ENCODE measurements at places on chromosomes 6 and 20.

DNA sequence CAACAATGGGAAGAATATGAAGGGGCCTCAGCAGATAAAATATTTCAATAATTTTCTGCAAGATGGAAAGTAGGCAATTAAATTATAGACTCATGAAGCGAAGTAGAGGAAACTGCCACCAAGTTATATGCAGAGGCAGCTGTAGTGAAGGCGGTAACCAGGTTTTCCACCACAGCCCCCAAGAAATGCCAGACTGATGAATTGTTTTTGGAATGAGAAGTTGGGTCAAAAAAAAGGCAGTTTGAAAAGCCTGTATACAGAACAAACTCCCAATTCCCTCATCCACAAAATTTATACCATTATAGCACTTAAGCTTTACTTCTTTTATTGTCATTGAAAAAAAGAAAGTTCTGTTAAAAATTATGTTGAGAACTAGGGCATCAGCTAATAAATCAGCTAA, 45.3 kb downstream of the ELOVL4 start:
- no peak for DNase-seq

DNA sequence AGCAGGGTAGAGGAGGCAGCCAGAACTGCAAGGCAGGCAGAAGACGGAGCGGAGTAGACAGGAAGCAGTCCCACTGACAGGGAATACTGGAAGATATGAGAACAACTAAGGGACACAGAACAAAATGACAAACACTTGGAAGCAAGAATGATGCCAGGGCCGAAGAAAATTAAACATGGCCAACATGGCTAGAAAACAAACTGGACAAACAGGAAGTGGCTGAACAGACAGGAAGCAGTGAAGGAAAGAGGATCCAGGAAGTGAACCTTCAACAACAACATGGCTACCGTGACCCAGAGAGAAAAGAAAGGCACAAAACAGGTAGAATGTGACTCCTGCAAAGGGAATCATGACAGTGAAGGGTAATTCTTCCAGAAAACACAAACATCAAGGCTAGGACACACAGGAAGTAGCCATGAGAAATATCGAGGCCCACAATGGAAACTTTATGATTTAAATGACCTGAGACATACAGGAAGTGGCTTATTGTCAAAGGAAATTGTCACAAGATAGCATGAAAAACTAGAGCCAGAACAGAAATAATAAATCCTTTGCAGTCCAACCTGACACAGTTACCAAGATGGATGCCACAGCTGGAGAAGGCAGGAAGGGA, 9.1 kb downstream of the COL11A2 start:
- no peak for DNase-seq

DNA sequence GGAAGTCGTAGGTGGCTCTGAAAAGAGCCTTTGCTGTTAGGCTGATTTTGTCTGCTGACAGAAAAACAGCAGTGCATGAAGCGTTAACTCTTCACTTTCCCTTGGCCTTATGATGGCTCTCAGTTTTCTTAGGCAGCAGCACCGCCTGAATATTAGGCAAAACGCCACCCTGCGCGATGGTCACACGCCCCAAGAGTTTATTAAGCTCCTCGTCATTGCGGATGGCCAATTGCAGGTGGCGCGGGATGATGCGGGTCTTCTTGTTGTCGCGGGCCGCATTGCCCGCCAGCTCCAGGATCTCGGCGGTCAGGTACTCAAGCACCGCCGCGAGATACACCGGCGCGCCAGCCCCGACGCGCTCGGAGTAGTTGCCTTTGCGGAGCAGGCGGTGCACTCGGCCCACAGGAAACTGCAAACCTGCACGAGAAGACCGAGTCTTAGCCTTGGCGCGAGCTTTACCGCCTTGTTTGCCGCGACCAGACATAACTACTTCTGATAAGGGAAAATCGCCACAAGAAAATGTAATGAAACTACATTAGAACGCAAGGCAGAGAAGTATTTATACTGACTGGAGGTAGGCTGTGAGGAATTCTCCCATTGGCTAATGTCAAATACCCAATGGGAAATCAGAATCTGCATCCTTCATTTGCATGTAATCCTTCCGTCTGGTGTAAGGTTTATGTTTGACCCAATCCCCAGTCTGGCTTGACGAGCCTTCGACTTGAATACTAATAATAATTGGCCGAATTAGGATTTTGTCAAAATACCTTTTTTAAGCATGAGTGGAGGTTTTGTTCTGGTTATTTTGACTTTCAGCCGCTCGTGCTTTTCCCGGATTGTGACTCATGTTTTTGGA, 53.9 kb upstream of the HFE start:
- DNase-seq, result peak; percentile 91

GRCh38 chr6:32974016-32974333, 5.6 kb downstream of the BRD2 start:
- DNase-seq, result peak; percentile 67

- no peak for DNase-seq
Measured at GRCh38 chr6:111122458-111123286, 35.4 kb downstream of the SLC16A10 start.

GRCh38 chr6:13611715-13612114, 3.4 kb upstream of the NOL7 start:
- no peak for DNase-seq

DNA sequence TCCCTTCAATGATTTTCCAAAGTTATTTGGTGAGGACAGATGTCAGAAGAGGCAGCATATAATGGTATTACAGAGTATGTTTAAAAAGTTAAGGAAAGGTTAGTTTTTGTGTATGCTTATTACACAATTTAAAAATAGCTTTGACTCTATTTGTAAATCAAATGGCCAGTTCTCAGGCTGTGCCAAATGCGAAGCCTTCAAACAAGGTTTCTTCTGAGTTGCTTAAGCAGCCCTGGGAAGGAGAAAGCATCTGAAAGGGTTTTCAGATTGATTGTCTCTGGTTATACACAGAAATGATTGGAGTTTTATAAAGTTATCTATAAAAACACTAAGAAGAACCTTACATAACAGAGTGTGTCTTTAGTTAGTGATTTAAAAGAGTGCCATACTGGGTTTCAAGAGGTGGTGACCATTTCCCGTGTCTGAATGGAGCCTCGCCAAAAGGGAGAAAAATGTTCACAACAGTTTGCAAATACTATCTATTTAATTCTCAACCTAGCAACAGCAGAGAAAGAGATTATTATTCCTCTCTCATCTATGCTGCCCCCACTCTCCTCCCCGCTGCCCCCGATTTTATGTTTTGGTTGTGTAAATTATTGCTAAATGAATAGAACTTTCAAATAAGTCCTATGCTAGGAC, 16.7 kb downstream of the CD109 start:
- no peak for DNase-seq
